Caco-2 (cell line): ENCODE measurements at places on chromosomes 3 and 15. TPM values are rescaled to one million over a fixed set of nuclear protein-coding genes. Genes with fewer than 3 reads are reported as not detected.

Gene POMGNT2
- 9.1 and 10.1 TPM in 2 replicates for total RNA-seq

Gene TM4SF4
- total RNA-seq, result 1.9 and 2.7 TPM in 2 replicates

Gene FBXO40
- not detected in 2 replicates for total RNA-seq

DNA sequence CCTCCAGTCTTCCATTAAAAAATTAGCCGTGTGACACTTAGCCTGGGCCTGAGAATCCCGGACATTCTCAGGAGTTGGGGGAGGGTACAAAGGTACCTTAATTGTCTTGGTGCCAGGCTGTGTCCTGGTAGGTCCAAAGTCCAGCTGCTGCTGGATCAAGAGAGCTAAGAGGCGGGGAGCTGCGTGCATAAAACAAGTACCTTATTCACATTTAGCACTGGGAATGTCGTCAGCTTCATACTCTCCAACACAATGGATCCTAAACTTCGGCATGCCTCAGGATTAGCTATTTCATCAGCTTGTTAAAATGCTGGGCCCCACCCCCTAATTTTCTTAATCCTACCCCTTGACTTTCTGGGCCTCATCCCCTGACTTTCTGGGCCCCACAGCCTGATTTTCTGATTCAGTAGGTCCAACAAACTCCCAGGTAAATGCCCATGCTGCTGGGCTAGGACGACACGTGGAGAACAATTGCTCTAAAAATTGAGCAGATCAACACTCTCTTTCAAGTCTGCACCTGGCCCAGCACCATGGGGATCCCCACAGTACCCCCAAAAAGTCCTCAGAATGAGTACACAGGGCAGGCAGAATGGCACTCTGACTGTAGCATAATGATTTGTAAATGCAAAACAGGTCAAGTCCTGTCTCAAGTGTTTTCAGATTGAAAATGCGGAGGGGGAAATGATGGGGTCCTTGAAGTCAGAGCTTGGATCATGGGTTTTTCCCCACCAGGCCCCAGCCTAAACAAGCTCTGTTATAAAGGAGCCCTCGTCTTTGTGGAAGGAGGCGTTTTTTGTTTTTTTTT lies 5.6 kb upstream of the AEN start:
- DNase-seq, result no peak
- H3K36me3 ChIP-seq, result no peaks in the 10 kb centered on the region
- H3K27ac ChIP-seq, result no peak overlapping the region
- no peaks in the 10 kb centered on the region for H3K27me3 ChIP-seq

Gene GDPGP1
- 5.1 and 5.7 TPM in 2 replicates for total RNA-seq

- H3K36me3 ChIP-seq, result no peaks in the 10 kb centered on the region
- H3K27ac ChIP-seq, result no peak overlapping the region
- H3K27me3 ChIP-seq, result no peaks in the 10 kb centered on the region
Observed at GRCh38 chr15:71559616-71560015, 250.7 kb upstream of the NR2E3 start.

Gene GSK3B
- total RNA-seq, result 55.2 and 56.4 TPM in 2 replicates

DNA sequence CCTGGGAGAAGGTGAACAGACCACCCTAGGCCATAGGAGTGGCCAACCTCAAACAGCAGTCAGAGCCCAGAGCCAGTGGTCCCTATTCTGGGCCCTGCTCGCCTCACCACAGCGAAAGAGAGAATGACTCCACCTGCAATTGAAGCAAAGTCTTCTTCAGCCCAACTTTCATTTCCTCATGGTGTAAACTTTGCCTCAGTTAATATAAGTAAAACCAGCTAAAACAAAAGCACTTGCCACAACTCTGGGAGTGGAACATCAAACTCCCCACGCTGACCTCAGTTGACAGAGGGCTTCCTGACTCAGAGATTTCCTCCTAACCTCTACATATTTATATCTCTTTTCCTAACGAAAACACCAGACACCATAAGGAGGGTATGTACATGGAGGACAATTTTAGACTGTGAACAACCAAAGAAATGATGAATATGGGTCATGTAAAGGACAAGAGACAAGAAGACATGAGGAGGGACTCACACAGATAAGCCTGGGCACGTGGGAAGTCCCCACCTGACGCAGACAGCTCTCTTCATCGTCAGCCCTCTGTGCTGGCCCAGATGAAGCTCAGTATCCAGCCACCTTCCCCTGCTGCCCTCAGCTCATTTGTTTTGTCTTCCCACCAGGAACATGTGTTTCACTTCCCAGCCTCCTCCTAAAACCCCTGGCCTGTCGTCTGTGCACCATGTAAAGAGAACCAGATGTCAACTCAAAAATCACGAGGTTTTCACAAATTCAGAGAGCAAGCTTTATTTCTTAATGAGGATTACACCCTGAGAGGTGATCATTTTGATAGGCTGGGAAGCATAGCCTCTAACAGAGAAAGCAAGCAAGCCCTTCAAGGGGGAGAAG lies 140.9 kb downstream of the KCNMB2 start:
- H3K4me1 ChIP-seq, result 0 out of 2 replicates have a peak, but pooled peaks cover 5% of the 10 kb centered on the region
- no peak overlapping the region for H3K27ac ChIP-seq
- no peaks in the 10 kb centered on the region for H3K27me3 ChIP-seq
- H3K36me3 ChIP-seq, result no peaks in the 10 kb centered on the region

- H3K4me1 ChIP-seq, result peaks cover 21% of the 10 kb centered on the region
- no peaks in the 10 kb centered on the region for H3K27me3 ChIP-seq
- peak overlapping the region; percentile 98 for H3K27ac ChIP-seq
- no peak for DNase-seq
Observed at GRCh38 chr3:143972155-143972504, 507 bp downstream of the DIPK2A start.

- H3K36me3 ChIP-seq, result no peaks in the 10 kb centered on the region
- no peak overlapping the region for H3K4me3 ChIP-seq
- no peak overlapping the region for H3K27ac ChIP-seq
- DNase-seq, result no peak
- peaks cover 12% of the 10 kb centered on the region; the same call in 1 of the 2 replicates for H3K4me1 ChIP-seq
- H3K27me3 ChIP-seq, result peaks cover 1% of the 10 kb centered on the region
Observed at GRCh38 chr3:46349484-46350261, 4.2 kb upstream of the CCR2 start.

DNA sequence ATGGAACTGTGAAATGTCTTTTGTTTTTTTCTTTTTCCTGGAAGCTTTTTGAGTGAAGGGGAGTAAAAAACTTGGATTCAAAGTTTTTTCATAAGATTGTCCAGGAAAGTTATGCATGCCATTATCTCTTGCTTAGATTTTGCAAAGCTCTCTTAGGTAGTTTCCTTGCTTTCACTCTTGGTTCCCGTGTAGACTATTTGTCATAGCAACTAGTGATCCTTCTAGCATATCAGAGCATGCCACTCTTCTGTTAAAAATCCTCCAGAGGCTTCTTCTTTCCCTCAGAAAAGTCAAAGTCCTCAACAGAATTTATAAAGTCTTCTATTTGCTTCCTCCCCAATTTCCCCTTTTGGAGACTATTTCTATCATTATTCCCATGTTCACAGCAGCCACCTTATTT lies 21.1 kb downstream of the GTF2E1 start:
- H3K4me3 ChIP-seq, result no peak overlapping the region
- no peaks in the 10 kb centered on the region for H3K27me3 ChIP-seq
- H3K4me1 ChIP-seq, result peaks cover 6% of the 10 kb centered on the region; the same call in 1 of the 2 replicates
- no peak overlapping the region for H3K27ac ChIP-seq
- no peaks in the 10 kb centered on the region for H3K36me3 ChIP-seq
- no peak for DNase-seq

- no peak overlapping the region for H3K4me3 ChIP-seq
- H3K4me1 ChIP-seq, result no peaks in the 10 kb centered on the region
- no peak for DNase-seq
- H3K27me3 ChIP-seq, result no peaks in the 10 kb centered on the region; the same call in 1 of the 2 replicates
- H3K36me3 ChIP-seq, result no peaks in the 10 kb centered on the region
- H3K27ac ChIP-seq, result no peak overlapping the region
Observed at GRCh38 chr15:73771385-73772045, 18.4 kb upstream of the INSYN1 start.

DNA sequence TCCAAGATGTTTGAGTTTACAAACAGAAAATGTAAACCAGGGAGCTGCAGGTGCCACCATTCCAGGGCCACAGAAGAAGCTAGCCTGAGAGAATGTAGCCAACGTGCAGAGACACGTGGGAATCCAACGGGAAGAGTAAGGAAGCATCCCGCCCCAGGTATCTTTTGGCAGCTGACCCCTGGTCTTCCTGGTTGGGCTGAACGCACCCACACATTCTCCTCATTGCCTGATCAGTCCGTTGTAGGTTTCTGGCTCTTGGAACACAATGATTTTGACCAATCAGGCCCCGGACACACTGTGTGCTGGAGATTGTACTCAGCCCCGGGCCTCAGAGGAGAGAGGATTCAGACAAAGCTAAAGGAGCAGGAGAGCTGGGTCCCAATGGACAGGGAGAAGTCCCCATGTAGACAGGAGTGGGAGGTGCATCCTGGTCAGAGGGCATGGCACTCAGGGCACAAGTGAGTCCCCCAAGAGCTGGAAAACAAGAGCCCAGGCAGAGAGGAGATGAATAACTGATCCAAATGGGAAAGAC lies 102.3 kb downstream of the TPRA1 start:
- no peak overlapping the region for H3K4me3 ChIP-seq
- no peaks in the 10 kb centered on the region for H3K36me3 ChIP-seq
- DNase-seq, result no peak

GRCh38 chr3:112512320-112512719 lies 13.0 kb upstream of the BTLA start:
- H3K27ac ChIP-seq, result no peak overlapping the region
- H3K4me3 ChIP-seq, result no peak overlapping the region
- no peaks in the 10 kb centered on the region for H3K27me3 ChIP-seq
- no peaks in the 10 kb centered on the region for H3K4me1 ChIP-seq
- no peaks in the 10 kb centered on the region for H3K36me3 ChIP-seq

DNA sequence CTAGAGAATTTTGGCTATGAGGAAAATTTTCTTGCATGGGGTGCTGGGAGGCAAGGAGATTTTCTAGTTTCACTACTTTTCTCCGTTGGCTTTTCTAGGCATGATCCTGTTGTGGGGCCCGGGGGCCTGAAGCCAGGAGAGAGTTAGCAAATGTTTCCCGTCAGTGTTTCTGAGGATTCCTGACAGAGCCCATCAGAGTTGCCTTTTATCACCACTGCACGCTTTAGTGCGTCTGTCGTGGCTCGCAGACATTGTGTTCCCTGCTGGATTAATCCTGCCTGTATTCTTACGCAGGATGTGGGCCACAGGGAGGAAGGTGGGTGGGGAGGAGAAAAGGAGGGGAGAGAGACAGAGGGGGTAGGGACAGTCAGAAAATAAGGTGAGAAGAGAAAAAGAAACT lies 18.1 kb upstream of the BOC start:
- no peaks in the 10 kb centered on the region for H3K27me3 ChIP-seq
- no peaks in the 10 kb centered on the region for H3K36me3 ChIP-seq
- no peak overlapping the region for H3K27ac ChIP-seq
- no peak overlapping the region for H3K4me3 ChIP-seq
- no peak for DNase-seq

Gene PLSCR2
- not detected in 2 replicates for total RNA-seq

Gene TNNC1
- total RNA-seq, result 36.1 and 40.5 TPM in 2 replicates

- peak overlapping the region; percentile 87 for H3K27ac ChIP-seq
- peaks cover 22% of the 10 kb centered on the region for H3K4me1 ChIP-seq
- DNase-seq, result no peak
- no peaks in the 10 kb centered on the region for H3K36me3 ChIP-seq
- no peak overlapping the region for H3K4me3 ChIP-seq
- no peaks in the 10 kb centered on the region for H3K27me3 ChIP-seq
Observed at GRCh38 chr3:189773056-189773455, 141.9 kb downstream of the TP63 start.

GRCh38 chr3:126197854-126198584 lies 17.6 kb upstream of the ALDH1L1 start:
- H3K27ac ChIP-seq, result no peak overlapping the region
- no peaks in the 10 kb centered on the region for H3K36me3 ChIP-seq
- DNase-seq, result peak; percentile 63
- H3K27me3 ChIP-seq, result no peaks in the 10 kb centered on the region

- H3K27ac ChIP-seq, result no peak overlapping the region
- no peak overlapping the region for H3K4me3 ChIP-seq
- H3K36me3 ChIP-seq, result no peaks in the 10 kb centered on the region
- no peaks in the 10 kb centered on the region for H3K4me1 ChIP-seq
- DNase-seq, result no peak
Observed at GRCh38 chr3:160217675-160218074, 7.5 kb upstream of the C3orf80 start.

DNA sequence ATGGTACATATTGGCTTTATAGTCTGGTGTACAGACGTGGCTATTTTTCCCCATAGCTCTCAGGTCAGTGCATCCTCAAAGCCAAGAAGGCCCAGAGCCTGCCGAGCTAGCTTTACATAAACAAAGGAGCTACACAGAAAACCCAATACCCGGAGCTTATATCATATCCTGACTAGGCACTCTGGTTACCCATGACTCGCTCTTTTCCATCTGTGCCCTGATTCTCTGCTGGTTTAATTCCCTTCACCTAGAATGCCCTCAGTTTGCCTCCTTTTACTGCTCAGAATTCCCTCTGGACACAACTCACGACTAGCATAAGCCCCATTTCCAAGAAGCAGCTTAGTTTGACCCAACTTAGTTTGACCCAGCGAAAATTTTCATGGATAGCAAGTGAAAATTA lies 110.8 kb downstream of the TIGIT start:
- H3K36me3 ChIP-seq, result no peaks in the 10 kb centered on the region
- H3K4me1 ChIP-seq, result no peaks in the 10 kb centered on the region
- H3K27ac ChIP-seq, result no peak overlapping the region
- H3K27me3 ChIP-seq, result no peaks in the 10 kb centered on the region

DNA sequence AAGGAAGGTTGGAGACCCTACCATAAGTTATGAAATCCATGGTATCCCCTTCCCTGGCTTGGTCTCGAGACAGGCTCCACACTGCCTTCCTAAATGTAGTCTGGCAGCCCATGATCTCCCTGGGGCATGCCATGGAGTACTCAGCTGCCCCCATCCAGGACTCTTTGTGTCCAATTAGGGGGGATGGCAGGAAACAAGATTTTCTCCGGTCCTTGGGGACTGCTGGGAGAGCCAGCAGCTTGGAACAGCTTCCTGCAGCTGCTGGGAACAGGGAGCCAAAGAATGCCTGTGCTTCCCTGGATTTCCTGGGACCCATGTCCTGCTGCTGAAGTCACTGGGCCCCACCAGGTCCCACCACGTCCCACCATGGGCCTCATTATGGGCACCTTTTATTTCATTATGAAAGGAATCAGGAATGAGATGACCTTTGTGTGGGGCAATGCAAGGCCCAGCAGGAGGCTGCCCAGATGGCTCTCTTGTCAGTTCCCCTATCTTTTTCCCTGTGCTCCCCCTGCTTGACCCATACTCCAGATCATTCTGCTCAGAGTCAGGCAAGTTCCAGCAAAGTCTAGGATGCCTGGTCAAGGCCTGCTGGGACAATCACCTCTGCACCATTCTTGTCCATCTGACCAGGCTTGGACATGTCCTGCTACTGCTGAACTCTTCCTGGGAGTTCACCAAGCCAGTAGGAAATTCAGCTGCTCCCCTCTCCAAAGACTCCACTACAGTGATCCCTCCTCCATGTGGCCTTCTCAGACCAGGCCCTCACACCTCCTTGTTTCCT lies 15.0 kb upstream of the DAG1 start:
- peak overlapping the region; percentile 79 for H3K27ac ChIP-seq
- peaks cover 35% of the 10 kb centered on the region for H3K4me1 ChIP-seq
- no peaks in the 10 kb centered on the region for H3K36me3 ChIP-seq
- H3K27me3 ChIP-seq, result no peaks in the 10 kb centered on the region

Gene ASB14
- not detected in 2 replicates for total RNA-seq
